CD4-positive, alpha-beta T cell treated with Interleukin-17A for 1 hour (primary cell): ENCODE measurements at places on chromosomes 5 and 9.

DNA sequence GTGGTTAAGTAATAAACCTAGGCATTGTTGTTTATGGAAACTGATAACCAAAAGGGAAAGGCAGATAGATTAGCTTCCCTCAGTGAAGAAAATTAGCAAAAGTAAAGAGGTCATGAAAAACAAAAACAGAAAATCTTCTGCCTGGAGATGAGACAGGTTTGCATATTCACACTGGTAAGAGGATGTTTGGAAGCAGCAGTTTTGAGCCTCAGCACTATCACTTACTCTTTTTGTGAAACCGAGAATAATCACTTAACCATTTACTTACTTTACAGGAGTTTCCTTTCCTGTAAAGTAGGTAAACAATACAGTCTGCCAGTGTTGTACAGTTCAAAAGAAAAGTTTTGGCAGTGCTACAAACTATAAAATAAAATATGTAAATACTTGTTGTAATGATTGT, 35.5 kb upstream of the EMB start:
- no peak for DNase-seq

DNA sequence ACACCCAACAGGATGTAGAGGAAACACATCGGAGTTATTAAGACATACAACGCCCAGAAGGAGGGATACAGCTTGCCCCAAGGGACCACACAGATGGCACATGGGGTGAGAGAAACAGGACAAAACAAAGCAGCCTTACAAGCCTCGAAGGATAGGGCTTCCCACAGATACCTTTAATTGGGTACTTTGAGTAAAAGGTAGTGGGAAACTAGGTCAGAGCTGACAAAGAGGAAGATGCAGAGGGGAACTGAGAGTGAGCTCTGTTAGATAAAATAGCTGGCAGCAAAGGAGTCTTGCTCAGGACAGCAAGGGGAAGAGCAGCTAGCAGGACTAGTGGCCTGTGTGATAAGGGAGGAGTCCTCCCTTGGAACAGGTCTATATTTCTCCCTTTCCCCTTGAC, 48.2 kb downstream of the OTP start:
- no peak for DNase-seq

DNA sequence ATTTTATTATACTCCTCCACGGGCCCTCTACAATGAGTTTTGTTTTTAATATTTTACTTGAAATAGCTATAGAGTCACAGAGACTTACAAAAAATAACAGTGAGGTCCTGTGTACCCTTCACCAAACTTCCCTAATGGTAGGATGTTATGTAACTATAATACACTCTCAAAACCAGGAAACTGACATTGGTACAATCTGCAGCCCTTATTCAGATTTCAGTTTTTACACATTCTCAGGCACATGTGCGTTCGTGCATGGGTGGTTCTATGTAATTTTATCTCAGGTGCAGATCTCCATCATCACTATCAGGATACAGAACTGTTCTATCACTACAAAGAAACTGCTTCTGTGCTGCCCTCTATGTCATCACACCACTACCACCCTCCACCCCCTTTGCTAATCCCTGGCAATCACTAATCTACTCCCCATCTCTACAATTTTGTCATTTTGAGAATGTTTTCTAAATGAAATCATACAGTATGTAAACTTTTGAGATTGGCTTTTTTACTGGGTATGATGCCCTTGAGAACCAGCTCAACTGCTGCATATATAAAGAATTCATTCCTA, 16.4 kb downstream of the RAB14 start:
- no peak for DNase-seq

DNA sequence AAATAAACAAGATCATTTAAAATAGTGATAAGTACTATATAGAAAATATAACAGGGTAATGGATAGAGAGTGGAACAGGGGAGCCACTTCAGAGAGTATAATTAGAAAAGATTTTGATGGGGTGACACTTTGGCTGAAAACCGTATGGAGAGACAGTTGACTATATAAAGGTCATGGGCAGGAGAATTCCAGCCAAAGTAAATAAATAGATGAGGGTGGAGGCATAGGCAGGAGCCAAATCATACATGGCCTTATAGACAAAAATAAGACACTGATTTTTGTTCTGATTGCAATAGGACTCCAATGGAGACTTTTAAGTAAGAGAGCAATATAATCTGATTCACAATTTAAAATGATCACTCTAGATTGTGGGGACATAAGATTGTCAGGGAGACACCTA, 37.5 kb upstream of the NUDT12 start:
- no peak for DNase-seq

GRCh38 chr9:134089972-134090371, 22.1 kb upstream of the BRD3 start:
- no peak for DNase-seq
